ENCODE measurements at places on chromosomes 4 and X.

GRCh38 chr4:24322511-24322910 is 261.8 kb downstream of the DHX15 start:
- DNase-seq, result no peak

GRCh38 chrX:96756491-96756890 is 71.8 kb downstream of the DIAPH2 start:
- DNase-seq, result peak; percentile 1

- DNase-seq, result no peak
These were observed 1290.8 kb upstream of the PABPC4L start for GRCh38 chr4:135492439-135492838.

DNA sequence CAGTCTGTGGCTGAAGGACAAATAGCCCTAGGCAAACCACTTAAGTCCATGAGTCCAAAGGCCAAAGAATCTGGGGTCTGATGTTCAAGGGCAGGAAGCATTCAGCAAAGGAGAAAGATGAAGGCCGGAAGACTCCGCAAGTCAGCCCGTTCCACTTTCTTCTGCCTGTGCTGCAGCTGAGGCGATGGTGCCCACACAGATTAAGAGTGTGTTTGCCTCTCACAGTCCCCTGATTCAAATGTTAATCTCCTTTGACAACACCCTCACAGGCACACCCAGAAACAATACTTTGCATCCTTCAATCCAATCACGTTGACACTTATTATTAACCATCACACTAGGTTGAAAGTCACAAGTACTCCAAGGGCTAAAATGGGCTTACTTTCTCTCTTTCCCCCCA is 605.4 kb upstream of the GNPDA2 start:
- DNase-seq, result no peak

- no peak for DNase-seq
These were observed 1306.6 kb upstream of the PABPC4L start for GRCh38 chr4:135508006-135508714.

GRCh38 chr4:169823685-169824084 is 65.9 kb upstream of the HPF1 start:
- DNase-seq, result peak; percentile 80

DNA sequence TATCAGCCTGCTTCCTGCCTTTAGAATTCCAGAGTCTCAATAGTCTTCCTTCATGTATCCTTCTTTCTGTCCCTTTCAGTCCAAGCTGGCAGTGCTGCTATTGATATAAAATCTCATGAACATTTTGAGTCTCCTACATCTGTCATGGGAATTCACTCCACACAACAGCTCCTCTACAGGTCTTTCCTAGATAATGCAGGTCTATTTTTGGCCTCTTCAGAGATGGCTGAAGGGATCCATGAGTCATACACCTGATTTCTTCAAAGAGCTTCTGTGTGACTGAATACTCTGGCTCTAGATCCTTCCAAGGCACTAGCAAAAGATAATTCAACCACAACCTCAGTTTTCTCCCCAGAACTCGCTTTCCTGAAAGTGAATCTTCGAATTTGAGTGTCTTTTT is 115.4 kb downstream of the STPG2 start:
- no peak for DNase-seq

DNA sequence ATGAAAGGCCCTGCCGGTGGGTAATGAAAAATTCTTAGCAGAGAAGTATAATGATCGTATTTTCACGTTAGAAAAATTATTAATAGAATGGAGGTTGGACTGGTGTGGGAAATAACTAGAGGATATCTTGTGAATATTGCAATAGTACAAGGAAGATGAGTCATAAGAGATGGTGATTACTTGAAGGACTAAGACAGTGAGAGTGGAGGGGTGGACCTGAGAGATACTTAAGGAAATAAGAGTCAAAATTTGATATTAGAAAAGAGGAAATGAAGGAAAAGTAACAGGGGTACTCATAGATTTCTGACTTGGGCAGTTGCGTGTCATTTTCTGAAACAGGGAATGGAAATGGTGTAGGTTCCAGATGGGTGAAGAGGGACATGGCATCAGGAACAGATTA is 1.7 kb upstream of the USP53 start:
- no peak for DNase-seq

GRCh38 chr4:121799208-121799823 is 1.8 kb upstream of the EXOSC9 start:
- no peak for DNase-seq

GRCh38 chr4:91288702-91289311 is 1015.0 kb upstream of the GRID2 start:
- DNase-seq, result no peak

- DNase-seq, result no peak
These were observed 161.8 kb downstream of the NAA11 start for GRCh38 chr4:79163981-79164490.

GRCh38 chr4:179112441-179113170 is 1670.4 kb upstream of the AGA start:
- no peak for DNase-seq
